HCT116 (cell line): ENCODE measurements at places on chromosomes 12 and 14. TPM values are rescaled to one million over a fixed set of nuclear protein-coding genes. Genes with fewer than 3 reads are reported as not detected.

DNA sequence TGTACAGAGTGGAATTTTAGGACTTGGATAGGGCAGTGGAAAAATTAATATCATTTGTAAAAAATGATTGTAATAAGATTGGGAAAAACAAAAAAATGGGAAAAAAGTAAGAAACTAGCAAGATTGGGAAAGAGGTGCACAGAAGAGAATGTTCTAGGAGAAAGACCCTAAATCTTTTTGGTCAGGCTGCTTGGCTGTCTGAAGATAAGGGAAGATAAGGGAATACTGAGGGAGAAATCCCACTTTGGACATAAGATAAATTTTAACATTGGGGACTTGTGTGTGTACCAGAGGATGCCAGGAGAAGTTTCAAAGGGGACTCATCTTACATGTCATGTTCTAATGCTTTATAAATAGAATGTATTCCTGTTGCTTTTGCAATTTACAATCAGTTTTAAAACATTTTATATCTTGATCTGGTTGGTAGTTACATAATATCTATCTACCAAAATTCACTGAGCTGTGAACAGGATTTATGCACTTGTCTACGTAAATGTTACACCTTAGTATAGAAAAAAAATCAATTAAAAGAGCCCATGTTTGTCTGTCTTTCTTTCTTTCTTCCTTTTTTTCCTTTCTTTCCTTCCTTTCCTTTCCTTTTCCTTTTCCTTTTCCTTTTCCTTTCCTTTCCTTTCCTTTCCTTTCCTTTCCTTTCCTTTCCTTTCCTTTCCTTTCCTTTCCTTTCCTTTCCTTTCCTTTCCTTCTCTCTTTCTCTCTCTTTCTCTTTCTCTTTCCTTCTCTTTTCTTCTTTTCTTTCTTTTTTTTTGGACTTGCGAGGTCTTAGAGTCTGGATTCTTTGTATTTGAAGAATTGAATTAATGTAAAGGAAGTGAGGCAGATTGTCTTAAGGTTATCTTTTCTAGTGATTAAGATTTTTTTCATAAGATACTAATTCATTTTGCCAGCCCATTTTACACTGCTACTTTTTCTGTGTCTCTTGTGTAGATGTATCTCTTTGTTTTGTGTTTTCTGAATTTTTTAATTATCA, 66.1 kb downstream of the KTN1 start:
- DNase-seq, result no peak

GRCh38 chr12:50129290-50129689, 17.3 kb downstream of the COX14 start:
- no peak for DNase-seq

- no peak for DNase-seq
These were observed 2.9 kb upstream of the ZFP36L1 start for GRCh38 chr14:68795597-68796417.

- DNase-seq, result no peak
These were observed 966.2 kb downstream of the NRXN3 start for GRCh38 chr14:79136071-79137044.

EPYC gene
- not detected for total RNA-seq
